ENCODE measurements at places on chromosomes 6 and 20. TPM values are rescaled to one million over a fixed set of nuclear protein-coding genes. Genes with fewer than 3 reads are reported as not detected.

The SLC35D3 gene
- total RNA-seq: 0.42 TPM

The TAAR5 gene
- total RNA-seq: not detected

The TRIM15 gene
- not detected for total RNA-seq

The ADGRF1 gene
- total RNA-seq: not detected

Measured in esophagus muscularis mucosa (tissue), 4 donors.